NCI-H2171 treated with DMSO at 0.1 percent for 48 hours (cell line): ENCODE measurements at places on chromosomes 16 and 17.

DNA sequence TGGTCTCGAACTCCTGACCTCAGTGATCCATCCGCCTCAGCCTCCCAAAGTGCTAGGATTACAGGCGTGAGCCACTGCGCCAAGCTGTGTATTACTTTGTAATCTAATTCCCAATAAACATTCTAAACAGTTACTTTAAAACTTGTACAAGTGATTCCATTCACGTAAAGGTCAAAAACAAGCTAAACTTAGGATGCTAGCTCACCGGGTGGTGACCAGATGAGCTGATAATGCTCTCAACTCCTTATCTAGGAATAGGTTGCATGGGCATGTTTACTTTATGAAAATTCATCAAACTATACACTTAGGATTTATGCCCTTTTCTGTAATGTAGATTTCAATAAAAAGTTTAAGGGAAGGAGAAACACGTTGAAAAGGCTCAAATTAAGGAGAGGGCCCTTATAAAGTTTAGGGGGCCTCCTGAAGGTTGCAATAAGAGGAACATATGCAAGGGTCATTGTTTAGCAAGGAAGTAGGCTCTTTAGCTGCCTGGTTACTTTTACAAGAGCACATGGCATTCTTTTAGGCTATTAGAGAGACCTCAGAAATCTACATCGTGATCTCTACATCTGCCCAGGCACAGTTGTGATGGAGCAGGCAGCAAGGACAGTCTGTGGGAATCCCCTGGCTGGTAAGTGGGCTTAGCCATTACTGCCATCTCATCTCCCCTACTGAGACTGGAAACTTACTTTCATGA is 13.3 kb downstream of the CDR2 start:
- DNase-seq, result no peak

GRCh38 chr17:7552621-7553051 is 3.8 kb downstream of the TNFSF12 start:
- no peak for DNase-seq

DNA sequence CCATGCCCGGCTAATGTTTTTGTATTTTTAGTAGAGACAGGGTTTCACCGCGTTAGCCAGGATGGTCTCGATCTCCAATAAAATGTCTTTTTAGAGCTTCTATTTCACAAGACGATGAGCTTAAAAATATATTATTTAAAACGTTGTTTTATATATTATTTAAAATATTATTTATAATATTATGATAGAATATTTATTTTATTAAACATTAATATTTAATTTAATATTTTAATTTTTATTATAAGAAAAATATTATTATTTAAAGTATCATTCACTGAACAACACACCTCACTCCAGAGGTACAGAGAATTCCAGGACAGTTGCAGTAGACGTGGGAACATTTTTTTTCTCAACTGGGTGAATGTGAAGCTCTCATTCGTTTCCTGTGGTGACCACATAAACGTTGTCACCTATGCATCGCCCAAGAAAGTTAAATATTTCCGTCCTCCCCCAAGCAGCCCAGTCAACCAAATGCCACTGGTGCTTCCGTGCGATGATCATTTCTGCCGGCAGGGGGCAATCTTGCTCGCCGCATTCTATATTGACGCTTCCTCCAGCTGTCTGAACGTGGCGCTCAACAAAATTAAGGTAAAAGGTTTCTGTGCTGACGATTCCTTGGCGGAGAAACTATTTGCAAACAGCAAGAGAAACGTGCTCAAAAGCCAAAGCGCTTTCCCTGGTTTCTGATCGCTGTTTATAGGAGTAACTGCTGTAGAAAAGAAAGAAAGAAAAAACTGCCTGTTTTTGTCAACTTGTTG is 41.7 kb upstream of the PRSS54 start:
- DNase-seq, result peak; percentile 57

DNA sequence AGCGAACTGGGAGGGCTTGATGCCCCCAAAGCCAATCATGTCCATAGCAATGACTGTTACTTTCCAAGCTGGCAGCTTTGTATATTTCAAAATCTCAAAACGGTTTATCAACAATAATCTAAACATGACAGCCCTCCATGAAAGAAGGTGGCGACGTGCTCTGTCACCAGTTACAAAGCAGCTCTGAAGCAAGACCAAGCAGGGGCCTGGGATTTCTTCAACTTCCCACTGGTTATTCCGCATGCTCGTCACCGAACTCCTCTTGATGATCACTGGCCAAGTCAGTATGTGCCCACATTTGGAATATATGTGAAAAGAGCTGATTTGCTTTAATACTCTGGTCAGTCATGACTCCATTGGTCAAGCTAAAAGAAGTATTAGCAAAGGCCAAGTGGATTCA is 175.6 kb downstream of the VPS53 start:
- DNase-seq, result no peak

GRCh38 chr16:1984347-1985225 is 593 bp downstream of the GFER start:
- peak; percentile 53 for DNase-seq

GRCh38 chr16:27197004-27197403 is 6.3 kb upstream of the KDM8 start:
- no peak for DNase-seq

DNA sequence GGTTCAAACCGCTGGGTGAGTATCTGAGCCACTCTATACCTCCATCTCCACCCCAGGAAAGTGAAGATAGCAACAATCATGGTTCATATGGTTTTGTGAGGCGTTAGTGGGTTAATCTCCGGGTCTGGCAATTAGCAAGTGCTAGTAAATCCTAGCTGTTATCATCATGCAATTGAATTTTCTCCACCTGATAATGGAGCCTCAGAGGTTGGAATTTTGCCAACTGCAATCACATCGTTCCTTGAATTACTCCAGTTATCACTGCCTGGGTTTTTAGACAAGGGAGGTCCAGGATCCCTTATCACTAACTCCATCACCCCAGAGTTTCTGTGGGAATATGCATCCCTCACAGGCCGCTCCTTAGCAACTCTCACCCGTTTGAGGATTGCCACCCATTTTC is 311.5 kb downstream of the RBFOX1 start:
- no peak for DNase-seq

DNA sequence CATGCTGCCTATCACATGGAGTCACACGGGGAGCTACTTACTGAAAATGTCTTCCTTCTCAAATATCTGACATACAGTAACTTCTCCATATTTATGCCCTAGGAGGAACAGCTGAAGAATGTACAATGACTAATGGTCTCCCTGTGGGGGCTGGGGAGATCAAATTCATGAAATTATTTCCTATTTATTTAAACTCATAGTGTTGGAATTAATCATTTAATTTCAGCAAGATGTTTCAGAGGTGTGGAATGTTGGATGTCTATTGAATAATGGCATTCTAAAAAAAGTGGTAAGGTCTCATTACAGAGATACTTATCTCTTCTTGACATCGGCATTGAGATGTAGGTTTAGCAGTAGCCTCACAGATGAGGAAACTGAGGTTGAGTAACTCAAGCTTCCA is 214.3 kb upstream of the CDH11 start:
- DNase-seq, result no peak

DNA sequence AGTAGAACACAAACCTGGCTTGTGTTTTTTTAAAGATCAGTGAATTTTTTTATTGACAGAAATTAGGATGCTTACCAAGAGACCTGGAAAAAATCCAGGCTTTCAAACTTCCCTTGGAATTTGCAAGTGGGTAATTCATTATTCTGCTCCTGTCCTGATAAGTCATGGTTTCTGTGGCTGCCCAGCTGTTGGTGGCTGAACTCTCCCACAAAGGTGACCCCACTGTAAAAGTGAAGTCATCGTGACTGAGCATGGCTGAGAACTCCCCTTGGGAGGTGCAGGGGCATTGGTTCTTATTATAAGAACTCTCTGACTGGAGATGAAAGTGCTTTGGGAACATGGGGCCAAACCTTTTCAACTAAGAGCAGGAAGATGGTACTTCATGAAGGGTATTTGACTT is 46.6 kb upstream of the TANC2 start:
- no peak for DNase-seq

- peak; percentile 38 for DNase-seq
These were observed 4.2 kb upstream of the MXRA7 start for GRCh38 chr17:76714822-76715495.

GRCh38 chr17:41251261-41251660 is 1.8 kb downstream of the KRTAP9-4 start:
- DNase-seq, result no peak

DNA sequence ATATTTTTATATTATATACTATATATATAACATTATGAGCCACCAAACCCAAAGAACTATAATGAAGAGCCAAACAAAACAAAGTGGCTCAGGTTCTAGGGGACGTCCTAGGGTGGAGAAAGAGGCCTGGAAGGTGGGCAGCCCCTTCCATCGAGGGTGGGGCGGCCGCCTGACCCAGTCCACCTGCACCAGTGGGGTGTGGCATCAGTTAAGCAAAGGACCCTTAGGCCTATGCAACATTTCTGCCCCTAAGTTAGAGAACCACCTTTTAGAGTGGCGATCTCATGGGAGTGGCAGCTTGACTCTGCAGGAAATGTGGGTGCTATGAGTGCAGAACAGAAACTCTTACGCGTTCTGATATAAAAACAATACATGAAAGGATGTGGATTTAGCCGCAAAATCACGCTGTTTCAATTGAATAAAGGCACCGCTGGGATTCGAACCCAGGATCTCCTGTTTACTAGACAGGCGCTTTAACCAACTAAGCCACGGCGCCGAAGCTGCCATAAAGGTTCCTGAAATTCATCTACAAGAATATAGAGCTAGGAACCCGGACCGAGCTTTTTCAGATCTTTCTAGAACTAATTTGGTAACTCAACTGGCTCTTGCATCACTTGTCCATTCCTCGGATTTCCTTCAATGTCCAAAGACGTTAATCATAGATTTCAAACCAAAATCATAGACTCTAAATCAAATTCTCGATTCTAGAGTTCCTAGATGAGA is 15.6 kb upstream of the AURKB start:
- DNase-seq, result peak; percentile 12

DNA sequence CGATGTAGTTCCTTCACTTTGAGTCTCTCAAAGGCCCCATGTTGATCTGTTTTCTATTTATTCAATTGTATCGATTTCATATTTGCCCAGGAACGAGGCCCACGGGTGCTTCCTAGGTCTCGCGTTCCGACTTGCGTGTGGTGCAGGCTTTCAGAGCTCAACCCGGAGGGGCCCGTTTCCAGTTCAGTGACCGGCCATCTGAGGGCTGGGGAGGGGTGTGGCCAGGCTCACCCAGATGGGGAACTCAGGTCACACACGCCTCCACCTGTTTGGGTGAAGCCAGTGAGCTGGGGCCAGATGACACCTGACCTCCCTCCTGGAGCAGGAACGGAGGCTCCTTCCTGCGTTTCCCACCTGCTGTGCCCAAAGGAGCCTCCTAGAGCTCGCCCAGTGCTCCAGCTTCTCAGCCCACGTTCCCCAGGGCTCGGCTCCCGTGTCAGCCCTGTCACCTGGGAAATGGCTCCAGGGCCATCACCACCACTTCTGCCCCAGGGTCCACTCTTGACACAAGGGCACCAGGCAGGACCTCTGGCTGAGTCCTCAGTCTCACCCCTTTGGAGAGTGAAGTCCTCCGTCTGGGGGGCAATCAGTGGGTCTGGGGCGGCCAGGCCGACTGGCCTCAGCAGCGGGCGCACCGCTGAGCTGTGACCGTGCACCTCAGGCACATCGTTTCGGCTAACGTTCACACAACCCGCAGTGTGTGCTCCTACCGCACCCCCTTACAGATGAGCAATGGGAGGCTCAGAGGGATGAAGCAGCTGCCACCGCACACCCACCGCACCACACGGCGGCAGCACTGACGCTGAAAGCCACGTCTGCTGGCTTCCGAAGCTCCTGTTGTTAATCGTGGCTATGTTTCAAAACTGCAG is 18.0 kb downstream of the FOXF1 start:
- peak; percentile 32 for DNase-seq

GRCh38 chr17:59154292-59154720 is 680 bp downstream of the SKA2 start:
- DNase-seq, result peak; percentile 89

- DNase-seq, result no peak
These were observed 54.2 kb upstream of the IL34 start for GRCh38 chr16:70592106-70592571.

DNA sequence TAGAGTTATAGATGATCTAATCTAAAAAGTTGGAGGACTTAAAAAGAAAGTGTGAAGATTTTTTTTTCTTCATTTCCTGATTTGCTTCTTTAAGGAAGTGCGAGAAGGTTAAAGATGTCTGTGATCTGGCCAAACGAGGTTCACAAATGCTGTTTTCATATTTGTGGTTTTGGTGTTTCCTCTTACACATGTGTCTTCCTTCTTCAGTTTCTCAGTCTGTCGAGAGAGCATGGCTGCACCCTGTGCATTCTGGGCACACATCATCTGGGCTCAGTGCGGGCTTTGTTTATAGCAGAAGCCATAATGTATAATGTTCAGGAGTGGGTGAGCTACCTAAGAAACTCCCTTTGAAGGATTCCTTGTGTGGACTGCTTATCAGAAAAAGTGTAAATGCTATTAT is 260.4 kb upstream of the TBX2 start:
- DNase-seq, result no peak

DNA sequence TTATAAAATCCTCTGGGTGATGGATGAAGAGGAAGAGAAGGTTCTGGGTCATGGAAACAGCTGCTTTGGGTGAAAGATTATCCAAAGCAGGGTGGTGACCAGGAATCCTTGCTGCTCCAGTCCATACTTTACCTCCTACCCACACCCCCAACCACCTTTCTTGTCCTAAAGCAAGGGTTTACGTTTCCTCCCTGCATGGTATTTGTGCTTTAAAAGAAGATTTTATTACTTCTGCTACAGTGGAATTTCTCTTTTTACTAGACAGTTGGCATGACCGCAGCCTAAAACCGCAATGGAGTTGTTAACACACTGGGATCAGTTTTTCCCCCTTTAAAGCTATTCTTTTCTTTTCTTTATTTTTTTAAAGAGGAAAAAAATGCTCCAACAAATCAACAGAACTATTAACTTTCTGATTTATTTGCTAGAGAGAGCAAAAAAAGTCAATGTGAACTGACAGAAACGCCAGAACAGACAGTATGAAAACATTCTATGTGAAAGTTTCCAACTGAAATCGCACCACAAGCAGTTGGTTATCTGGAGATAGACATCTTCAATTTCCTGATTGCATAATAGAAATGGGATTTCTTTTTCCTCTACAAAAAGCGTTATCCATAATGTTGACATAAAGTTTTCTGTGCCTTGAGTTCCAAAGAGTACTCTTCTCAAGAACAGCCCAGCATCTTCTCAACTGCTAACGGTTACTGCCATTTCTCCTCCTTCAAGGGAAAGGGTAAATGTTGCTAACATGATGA is 236.0 kb downstream of the IRX3 start:
- DNase-seq, result no peak

GRCh38 chr17:16259926-16260325 is 42.9 kb downstream of the PIGL start:
- no peak for DNase-seq

- DNase-seq, result no peak
These were observed 40.1 kb downstream of the PEMT start for GRCh38 chr17:17551361-17551760.

GRCh38 chr17:37492167-37492566 is 2.5 kb downstream of the DUSP14 start:
- DNase-seq, result no peak

- DNase-seq, result no peak
These were observed 635 bp upstream of the FA2H start for GRCh38 chr16:74775255-74775654.

DNA sequence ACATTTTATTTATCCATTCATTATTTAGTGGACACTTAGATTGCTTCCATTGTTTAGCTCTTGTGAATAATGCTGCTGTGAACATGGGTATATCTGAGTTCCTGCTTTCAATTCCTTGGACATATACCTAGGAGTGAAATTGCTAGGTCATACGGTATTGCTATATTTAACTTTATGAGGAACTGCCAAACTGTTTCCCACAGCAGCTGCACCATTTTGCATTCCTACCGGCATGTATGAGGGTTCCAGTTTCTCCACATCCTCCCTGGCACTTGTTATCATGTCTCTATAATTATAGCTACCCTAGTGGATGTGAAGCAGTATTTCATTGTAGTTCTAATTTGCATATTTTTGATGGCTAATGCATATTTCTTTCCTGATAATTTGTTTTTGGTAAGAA is 23.7 kb upstream of the DRG2 start:
- no peak for DNase-seq
